Activated CD4-positive, alpha-beta T cell treated with anti-CD3 and anti-CD28 coated beads, Interleukin-2, amount 10 ng/mL, durations not matched to agents 7 days and 5 days (primary cell): ENCODE measurements at places on chromosomes 1 and 21. TPM values are rescaled to one million over a fixed set of nuclear protein-coding genes. Genes with fewer than 3 reads are reported as not detected.

DNA sequence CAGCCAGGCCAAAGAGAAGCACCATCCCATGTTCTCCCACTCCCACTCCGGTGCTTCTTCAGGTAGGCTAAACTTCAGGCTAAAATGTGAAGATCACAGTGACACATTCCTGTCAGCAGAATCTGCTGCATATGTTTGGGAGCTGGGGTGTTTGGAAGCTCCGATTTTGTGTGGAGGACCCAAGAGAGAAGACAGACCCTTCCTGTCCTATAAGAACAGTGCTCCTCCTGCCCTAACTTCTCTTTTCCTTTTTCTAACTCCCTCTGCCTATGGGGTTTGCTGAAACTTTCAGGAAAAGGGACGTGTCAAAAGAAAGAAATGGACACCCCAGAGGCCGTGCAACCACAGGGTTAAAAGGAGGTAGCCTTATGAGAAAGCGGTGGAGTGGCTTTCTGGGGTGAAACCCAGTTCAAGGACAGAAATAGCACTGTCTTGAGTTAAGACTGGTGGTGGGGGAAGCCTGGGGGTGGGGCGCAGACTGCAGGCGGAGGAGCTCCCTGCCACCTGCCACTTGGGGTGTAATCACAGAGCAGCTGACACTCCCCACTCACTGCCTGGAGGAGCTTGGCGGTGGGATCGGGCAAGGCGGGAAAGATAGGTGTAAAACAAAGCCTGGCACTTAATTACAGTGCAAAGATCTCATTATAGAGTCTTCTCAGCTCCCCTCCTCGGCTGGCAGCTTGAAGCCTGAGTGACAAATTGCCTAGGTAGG lies 645 bp upstream of the TLR5 start:
- peaks cover 9% of the 10 kb centered on the region for H3K27me3 ChIP-seq
- peak overlapping the region; percentile 61 for H3K4me3 ChIP-seq
- H3K27ac ChIP-seq: peak overlapping the region; percentile 86
- peak; percentile 38 for DNase-seq

DNA sequence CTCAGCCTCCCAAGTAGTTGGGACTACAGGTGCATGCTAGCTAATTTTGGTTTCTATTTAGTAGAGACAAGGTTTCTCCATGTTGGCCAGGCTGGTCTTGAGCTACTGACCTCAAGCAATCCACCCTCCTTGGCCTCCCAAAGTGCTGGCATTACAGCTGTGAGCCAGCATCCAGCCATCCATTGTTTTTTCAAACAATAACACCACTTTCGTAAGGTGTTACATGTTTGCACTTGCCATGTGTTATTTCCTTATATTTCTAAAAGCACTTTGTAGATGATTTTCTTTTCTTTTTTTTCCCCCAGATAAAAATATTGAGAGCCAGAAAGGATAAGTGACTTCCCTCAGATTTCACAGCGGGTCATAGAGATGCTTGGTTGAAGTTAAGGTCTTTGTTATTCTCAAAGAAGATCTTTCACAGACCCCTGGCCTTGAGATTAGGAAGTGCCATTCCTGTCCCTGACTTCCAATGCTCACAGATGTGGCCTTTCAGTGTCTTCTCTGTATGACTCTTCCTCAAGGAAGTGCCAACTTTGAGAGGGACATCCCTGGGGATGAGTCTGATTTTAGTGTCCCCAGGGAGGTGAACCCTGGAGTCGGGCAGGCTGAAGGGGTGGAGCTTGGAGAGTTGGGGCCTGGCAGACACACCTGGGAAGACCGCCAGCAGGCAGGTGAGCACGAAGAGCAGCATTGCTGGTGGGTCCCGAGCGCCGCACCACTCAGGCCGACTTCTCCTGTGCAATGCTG lies 6.3 kb downstream of the PIGR start:
- no peaks in the 10 kb centered on the region for H3K4me1 ChIP-seq
- H3K36me3 ChIP-seq: no peaks in the 10 kb centered on the region
- no peak for DNase-seq
- H3K27me3 ChIP-seq: peaks cover 4% of the 10 kb centered on the region
- no peak overlapping the region for H3K27ac ChIP-seq

DNA sequence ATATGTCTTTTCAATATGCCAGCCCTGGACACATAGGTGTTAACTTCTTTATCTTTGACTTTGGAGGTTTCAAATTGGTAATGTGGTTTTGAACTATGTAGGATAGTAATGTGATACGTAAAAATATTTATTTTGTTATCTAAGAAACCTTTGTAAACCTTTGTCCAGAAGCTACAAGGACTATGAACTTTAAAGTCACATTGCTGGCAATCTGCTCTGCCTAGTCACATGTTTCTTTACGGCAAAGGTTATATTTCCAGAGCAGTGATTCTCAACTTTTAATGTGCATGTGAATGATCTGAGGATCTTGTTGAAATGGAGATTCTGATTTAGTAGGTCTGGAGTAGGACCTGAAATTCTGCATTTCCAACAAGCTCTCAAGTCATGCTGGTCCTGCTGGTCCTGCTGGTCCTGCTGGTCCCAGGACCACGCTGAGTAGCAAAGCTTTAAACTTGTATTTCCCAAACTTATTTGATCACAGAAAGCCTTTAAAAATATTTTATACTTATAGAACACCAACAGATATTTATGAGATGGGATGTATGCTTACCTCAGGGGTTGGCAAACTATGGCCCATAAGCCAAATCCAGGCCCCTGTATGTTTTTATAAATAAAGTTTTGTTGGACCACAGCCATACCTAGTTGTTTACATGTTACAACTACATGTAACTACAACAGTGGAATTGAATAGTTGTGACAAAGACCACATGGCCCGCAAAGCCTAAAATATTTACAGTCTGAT lies 57.9 kb upstream of the QSOX1 start:
- no peak overlapping the region for H3K27ac ChIP-seq
- no peak for DNase-seq
- H3K4me1 ChIP-seq: peaks cover 9% of the 10 kb centered on the region
- H3K27me3 ChIP-seq: no peaks in the 10 kb centered on the region
- H3K4me3 ChIP-seq: no peak overlapping the region

DNA sequence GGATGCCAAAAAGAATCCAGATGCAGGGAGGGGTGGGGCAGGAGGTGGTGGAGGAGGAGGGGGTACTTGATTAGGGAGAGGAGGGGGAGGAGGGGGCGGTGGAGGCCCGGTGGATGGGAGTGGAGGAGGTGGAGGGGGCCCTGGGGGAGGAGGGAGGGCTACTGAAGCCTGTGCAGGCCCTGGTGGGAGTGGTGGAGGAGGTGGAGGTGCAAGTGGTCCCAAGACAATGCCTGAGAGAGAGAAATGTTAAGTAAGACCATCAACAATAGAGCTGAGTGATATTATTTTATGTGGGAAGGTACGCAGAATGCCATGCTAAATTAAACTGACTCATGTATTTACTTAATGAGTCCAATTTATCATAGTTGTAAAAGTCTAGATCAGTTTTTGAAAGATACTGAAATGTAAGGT lies 86.8 kb upstream of the LBR start:
- H3K4me3 ChIP-seq: no peak overlapping the region
- H3K4me1 ChIP-seq: no peaks in the 10 kb centered on the region
- no peak for DNase-seq
- H3K27me3 ChIP-seq: peaks cover 17% of the 10 kb centered on the region
- no peak overlapping the region for H3K27ac ChIP-seq
- H3K36me3 ChIP-seq: no peaks in the 10 kb centered on the region

GRCh38 chr1:41883507-41883906 lies 35.2 kb downstream of the HIVEP3 start:
- no peak overlapping the region for H3K4me3 ChIP-seq
- DNase-seq: no peak
- H3K36me3 ChIP-seq: no peaks in the 10 kb centered on the region

DNA sequence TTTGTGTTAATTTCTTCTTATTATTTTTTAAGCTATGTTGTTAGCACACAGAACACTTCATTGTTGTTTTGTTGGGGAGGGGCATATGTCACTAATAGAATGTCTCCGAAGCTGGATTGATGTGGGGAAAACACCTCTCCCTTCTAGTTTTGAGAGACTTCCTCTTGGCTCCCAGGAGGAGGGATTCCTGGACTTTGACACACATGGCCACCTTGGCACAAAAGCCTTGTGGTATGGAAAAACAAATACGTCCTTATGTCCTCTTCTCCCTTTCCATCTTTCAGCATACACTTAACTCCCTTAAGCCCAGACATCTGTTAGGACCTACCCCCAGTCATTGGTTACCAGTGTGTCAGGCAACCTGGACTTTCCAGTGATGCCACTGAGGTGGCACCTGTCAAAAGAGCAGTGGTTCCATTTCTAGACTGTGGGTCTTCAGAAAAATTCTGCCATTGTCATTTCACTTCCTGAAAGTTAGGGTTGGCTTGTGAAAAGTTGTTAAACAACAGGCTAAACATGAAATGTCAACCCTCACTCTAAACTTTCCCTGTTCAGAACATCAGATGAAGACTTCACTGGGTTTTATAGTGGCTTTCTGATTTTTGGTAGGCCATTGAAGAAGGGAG lies 12.5 kb upstream of the ABCB10 start:
- H3K36me3 ChIP-seq: no peaks in the 10 kb centered on the region
- no peak overlapping the region for H3K4me3 ChIP-seq
- no peaks in the 10 kb centered on the region for H3K4me1 ChIP-seq
- no peak for DNase-seq
- H3K27ac ChIP-seq: no peak overlapping the region

DNA sequence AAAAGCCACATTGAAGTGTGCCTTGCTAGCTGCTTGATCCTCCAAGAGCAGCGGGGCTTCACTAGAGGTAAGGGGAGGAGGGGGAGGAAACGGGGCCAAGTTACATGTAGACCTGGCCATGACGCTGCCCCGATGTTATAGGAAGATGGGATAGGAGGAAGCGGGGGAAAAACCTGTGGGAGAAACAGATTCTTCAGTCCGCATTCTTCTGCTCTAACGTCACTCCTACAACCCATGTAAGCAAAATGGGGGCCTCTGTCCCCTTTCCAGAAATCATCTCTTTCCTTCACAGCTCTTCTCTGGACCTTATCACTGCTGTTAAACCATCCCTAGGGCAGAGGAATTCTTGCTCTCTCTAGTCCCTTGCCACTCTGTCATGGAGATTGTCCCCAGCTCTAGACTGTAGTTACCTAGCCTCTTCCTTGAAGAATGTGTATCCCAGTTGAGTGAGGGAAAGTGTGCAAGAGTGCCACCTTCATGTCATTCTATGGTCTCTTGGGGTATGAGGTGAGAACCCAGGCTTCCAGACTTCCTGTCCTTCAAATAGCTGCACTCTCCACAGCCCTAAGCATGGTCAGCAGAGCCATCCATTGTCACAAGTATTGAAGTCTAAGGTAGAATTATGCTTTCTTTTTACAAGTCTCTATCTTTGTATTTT lies 11.4 kb downstream of the PLEKHO1 start:
- no peak overlapping the region for H3K27ac ChIP-seq
- H3K4me3 ChIP-seq: no peak overlapping the region
- peaks cover 42% of the 10 kb centered on the region for H3K36me3 ChIP-seq

GRCh38 chr1:235995511-235995910 lies 69.4 kb downstream of the NID1 start:
- DNase-seq: no peak
- peaks cover 4% of the 10 kb centered on the region for H3K36me3 ChIP-seq
- peaks cover 47% of the 10 kb centered on the region for H3K4me1 ChIP-seq
- no peak overlapping the region for H3K4me3 ChIP-seq
- H3K27me3 ChIP-seq: no peaks in the 10 kb centered on the region
- peak overlapping the region; percentile 34 for H3K27ac ChIP-seq

DNA sequence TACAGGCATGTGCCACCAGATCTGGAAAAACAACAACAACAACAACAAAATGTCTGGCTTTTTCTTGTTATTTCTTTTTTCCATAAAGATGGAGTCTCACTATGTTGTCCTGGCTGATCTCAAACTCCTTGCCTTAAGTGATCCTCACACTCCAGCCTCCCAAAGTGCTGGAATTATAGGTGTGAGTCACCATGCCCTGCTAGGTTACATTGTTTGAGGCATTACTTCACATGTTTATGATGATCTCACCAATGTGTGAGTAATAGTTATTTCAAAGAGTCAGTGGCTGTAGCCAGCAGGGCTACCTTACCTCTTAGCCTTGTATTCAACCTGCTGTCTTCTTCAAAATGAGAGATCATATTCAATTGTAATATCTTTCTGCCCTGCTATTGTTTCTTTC lies 445.7 kb downstream of the AMY1C start:
- H3K27ac ChIP-seq: no peak overlapping the region
- no peaks in the 10 kb centered on the region for H3K4me1 ChIP-seq
- H3K4me3 ChIP-seq: no peak overlapping the region
- no peak for DNase-seq
- H3K27me3 ChIP-seq: no peaks in the 10 kb centered on the region

DNA sequence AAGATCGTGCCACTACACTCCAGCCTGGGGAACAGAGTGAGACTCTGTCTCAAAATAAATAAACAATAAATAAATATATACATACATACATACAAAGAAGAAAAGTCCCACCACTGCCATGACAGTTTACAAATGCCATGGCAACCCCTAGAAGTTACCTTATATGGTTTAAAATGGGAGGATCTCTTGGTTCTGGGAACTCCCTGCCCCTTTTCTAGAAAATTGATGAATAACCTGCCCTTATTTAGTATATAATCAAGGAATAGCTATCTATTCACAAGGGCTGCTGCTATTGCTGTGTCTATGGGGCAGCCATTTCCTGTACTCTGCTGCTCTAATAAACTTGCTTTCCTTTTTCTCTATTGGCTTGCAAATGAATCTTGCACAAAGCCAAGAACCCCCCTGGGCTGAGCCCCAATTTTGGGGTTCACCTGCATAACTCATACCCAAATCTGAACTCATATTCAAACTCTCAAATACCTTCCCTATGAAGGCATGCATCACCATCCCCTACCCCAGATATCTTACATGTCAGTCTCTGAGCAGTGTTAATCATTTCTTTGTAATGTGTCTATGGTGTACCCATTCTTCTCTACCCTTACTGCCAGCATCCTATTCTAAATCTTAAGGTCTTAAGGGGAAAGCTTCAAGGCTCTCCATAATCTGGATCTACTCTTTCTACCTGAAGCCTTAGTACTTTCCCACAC lies 9.0 kb downstream of the GON4L start:
- peaks cover 70% of the 10 kb centered on the region for H3K36me3 ChIP-seq
- peak overlapping the region; percentile 43 for H3K4me3 ChIP-seq
- H3K27me3 ChIP-seq: no peaks in the 10 kb centered on the region
- H3K27ac ChIP-seq: peak overlapping the region; percentile 63
- no peak for DNase-seq

Gene LCE1E
- not detected for total RNA-seq

Gene KIRREL1
- total RNA-seq: not detected

Gene MEGF6
- total RNA-seq: 26.6 TPM

Gene C1orf53
- 2.0 TPM for total RNA-seq

Gene AMPD1
- total RNA-seq: not detected

Gene KLHL20
- 21.3 TPM for total RNA-seq

Gene TMEM269
- total RNA-seq: 0.21 TPM
